ENCODE measurements at places on chromosomes 16 and 17.

- peak; percentile 67 for DNase-seq
These were observed 5.1 kb downstream of the STH start for GRCh38 chr17:46003907-46004748.

- DNase-seq, result no peak
These were observed 2.4 kb downstream of the MYH10 start for GRCh38 chr17:8628172-8628571.

DNA sequence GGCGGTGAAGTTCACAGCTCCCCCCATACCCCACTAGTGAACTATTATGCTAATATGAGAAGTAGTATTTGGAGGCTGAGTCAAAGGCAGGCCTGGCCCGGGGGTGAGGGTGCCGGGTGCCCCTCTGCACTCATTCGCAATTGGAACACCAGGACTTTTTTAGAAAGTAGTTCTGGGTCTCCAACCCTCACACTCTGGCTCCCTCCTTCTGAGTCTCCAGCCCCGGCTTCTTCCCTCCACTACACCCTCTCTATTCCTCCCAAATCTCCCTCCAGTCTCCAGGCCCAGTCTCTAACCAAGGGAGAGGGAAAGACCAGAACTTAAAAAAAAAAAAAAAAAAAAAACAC lies 11.3 kb upstream of the HOXB2 start:
- DNase-seq, result no peak

- DNase-seq, result no peak
These were observed 221.4 kb downstream of the KATNIP start for GRCh38 chr16:27771201-27771910.

- no peak for DNase-seq
These were observed 27.5 kb downstream of the CDYL2 start for GRCh38 chr16:80776856-80777255.

- DNase-seq, result no peak
These were observed 114.0 kb downstream of the USP31 start for GRCh38 chr16:23035240-23035639.

DNA sequence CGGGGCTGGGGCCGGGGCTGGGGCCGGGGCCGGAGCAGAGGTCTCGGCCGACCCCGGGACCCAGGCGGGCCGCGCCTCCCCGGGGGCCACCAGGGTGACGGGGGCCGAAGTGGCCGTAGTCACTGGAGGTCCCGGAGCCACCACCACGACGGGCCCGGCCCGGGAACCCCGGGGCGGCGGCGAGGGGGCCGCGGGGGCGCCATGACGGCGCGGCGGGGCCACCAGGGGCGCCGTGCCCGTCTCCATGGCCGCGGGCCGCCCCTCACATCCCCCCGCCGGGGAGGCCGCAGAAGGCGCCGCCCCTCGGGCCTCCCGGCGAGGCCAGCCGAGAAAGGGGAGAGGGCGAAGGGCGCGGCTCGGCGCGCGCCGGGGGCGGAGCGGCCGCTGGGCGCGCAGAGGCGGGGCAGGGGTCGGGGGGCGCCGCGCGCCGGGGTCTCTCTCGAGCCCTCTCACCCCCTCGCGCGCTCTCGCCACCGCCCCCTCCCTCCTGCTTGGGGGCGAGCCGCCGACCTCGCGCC lies 297 bp downstream of the TBC1D10B start:
- no peak for DNase-seq

- DNase-seq, result peak; percentile 67
These were observed 12.3 kb downstream of the CES4A start for GRCh38 chr16:67000384-67001351.

GRCh38 chr16:78706637-78707036 lies 607.2 kb downstream of the WWOX start:
- DNase-seq, result no peak

GRCh38 chr17:33330877-33331276 lies 37.8 kb upstream of the ASIC2 start:
- DNase-seq, result no peak

GRCh38 chr16:89586853-89587252 lies 11.3 kb downstream of the CPNE7 start:
- DNase-seq, result no peak

DNA sequence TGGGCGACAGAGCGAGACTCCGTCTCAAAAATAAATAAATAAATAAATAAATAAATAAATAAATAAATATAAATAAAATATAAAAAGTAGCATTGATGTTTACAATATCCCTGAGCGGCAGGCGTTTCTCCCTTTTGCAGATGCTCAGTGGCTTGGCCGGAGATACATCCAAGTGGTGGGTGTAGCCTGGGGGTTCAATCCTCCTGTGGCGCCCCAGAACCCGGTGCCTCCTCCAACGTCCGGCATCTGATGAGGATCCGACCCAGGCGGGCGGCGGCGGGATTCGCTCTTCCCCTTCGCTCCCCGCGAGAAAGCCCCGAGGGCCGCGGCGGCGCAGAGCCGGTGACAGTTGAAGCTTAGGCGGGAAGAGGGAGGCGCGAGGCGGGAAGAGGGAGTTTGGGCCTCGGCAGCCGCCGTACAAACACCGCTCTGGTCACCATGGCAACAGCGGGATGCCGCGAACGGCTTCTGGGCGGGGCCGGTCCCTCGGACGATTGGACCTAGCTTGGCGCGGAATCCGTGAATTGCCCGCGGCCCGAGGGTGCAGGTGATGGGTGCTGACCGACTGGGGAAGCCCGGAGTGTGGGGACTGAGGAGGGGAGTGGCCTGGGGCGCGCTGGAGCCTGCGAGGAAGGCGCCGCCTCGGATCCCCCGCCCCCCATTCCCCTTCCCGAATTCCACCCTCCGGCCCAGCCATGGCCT lies 12.7 kb upstream of the ALDOA start:
- DNase-seq, result peak; percentile 80

DNA sequence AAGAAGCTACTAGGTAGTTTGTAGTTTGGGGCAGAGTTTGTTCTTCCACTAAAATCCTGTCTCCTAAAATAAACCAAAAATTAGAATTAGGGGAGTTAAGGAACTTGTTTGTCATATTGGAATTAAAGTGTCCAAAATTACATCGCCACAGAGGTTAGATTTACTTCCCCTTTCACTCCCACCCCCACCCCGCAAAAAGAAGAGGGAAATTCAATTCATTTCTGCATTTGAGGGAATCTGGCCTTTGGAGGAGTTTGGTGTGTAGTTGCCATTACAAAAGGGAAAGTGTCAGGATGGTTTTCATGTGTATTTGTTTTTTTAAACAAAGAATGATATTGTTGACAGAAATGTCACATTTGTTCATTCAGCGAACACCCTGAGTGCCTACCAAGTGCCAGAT lies 5.8 kb downstream of the TMEM97 start:
- no peak for DNase-seq

GRCh38 chr16:74700438-74701225 lies at the start of gene MLKL:
Gene MLKL (minus strand): TSS chr16:74700862. CDS start chr16:74695757, 5,105 bp downstream.
- no peak for DNase-seq

DNA sequence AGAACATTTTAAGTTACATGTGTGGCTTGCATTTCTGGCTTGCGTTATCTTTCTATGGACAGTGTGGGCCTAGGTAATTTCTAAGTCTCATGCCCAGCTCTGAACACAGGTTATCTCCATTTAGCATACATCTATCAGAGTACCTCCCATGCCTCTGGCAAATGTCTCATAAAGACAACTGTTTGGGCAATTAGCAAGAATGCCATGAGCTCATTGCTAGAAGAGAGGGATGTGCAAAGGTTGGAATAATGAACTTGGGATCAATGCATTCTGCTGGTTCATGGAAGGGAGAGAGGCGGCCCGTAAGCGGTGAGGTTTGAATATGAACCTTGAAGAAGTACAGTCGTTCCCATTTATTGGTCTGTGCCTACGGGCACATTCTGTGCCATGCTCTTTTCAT lies 14.4 kb downstream of the SYT17 start:
- no peak for DNase-seq

- no peak for DNase-seq
These were observed 111.9 kb upstream of the CORO6 start for GRCh38 chr17:29734640-29735039.

- no peak for DNase-seq
These were observed 98.4 kb downstream of the ADCY9 start for GRCh38 chr16:4017807-4018206.

DNA sequence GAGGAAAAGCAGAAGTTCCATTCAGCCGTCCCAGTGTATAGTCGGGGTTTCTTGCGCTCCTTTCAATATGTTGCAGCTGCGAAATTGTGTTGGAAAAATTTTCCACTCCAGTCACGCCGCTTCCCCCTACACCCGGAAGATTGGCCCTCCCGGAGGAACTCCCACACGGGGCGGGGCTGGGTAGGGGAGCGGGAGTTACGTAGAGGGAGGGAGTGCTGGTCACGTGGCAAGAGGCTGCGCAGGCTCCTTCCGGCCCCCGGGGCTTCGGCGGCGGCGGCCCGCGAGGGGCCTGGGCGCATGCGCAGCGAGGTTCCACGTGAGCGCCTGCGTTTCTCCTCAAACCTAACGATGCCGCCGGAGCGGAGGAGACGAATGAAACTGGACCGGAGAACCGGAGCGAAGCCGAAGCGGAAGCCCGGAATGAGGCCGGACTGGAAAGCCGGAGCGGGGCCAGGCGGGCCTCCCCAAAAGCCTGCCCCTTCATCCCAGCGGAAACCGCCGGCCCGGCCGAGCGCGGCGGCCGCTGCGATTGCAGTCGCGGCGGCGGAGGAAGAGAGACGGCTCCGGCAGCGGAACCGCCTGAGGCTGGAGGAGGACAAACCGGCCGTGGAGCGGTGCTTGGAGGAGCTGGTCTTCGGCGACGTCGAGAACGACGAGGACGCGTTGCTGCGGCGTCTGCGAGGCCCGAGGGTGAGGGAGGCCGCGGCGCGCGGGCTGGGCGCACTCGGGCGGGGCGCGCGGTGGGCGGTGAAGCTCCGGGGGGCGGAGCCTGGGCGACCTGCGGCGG lies at the start of gene UTP18:
Gene UTP18, plus strand, starts transcription at position 310 of the 787 bp plus-strand sequence. Its CDS starts 39 bp downstream, at position 349.
- DNase-seq, result peak; percentile 76

DNA sequence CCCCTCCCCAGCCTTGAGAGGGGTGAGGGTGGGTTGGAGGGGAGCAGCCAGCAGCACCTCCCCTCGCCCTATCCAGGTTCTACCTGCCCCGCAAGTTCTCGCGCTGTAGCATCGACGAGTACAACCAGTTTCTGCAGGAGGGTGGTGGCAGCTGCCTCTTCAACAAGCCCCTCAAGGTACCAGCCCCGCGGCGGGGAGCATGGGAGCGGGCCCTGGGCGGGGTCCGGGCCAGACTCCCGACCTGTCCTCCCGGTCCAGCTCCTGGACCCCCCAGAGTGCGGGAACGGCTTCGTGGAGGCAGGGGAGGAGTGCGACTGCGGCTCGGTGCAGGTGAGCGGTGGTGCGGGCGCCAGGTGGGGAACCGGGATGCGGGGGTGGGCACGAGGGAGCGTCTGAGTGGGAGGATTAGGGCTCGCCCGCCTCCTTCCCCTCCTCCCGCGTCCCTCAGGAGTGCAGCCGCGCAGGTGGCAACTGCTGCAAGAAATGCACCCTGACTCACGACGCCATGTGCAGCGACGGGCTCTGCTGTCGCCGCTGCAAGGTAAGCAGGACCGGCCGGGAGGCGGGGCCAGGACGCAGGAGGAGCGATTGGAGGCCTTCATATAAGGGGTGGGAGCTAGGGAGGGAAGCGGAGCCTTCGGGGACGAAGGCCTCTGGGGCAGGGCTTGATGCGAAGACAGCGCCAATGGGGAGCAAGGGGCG lies 16.5 kb downstream of the ADAM11 start:
- DNase-seq, result peak; percentile 98

- no peak for DNase-seq
These were observed 1.9 kb upstream of the CLEC19A start for GRCh38 chr16:19283637-19284036.

GRCh38 chr17:50737118-50737698 lies 17.8 kb downstream of the LUC7L3 start:
- no peak for DNase-seq

- DNase-seq, result no peak
These were observed 75.5 kb upstream of the MED9 start for GRCh38 chr17:17401271-17401781.

DNA sequence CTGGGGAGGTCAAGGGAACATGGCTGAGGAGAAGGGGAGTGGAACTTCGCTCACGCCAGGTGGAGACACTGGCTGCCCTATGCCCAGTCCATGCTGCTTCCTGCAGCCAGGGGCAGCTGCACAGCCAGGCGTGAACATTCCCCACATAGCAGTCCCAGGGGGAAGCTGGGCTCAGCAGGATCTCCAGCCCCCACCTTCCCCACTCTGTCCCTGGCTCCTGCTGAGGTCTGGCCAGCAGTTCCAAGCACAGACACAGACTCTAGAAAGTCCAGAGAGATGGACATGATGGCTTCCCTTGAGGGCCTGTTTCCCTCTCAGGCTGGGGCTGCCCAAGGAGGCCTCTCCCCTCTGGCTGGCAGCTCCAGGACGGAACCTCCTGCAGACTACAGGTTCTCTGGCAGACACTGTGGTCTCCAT lies 9.3 kb downstream of the JUP start:
- peak; percentile 54 for DNase-seq

DNA sequence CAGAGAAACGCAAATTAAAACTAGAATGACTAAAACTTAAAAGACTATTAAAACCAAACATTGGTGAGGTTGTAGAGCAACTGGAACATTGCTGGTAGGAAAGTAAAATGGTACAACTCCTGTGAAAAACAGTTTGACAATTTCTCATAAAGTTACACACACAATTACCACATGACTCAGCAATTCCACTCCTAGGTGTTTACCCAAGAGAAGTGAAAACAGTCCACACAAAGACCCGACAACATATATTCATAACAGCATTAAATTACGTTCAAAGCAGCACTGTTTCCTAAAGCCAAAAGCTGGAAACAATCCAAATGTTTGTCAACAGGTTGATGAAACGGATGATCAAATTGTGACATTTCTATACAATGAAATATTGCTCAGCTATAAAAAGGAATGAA lies 26.5 kb upstream of the ALOX12 start:
- no peak for DNase-seq
